Cardiac muscle cell (in vitro differentiated cells and primary cell): ENCODE measurements at places on chromosomes 12 and 14.

DNA sequence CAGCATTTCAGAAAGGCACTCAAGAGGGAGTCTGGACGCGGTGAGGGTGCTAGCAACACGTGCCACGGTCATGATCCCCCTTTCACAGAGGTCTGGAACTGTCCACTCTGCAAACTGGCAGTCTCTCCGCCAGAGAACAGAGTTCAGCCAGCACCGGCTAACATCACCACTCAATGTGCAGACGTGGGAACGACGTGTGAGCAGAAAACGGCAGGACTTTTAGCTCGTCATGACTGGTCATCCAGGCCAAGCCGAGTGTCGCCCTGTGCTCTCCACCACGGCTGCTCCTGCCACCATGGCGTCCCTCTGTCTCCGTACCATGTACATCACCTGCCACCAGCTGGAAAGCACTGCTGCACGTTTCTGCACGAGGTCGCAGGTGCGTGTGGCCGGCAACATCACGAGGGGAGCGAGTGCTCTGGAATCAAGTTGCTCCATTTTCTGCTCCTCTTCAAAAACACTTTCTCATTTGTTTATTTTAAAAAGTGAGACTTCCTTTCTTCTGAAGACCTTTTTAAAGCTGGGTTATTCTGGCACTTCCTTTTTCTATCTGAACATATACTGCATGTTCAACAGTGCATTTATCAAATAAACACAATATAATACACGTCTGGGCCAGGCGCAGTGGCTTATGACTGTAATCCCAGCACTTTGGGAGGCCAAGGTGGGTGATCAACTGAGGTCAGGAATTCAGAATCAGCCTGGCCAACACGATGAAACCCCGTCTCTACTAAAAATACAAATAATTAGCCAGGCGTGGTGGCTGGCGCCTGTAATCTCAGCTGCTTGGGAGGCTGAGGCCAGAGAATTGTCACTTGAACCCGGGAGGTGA is 28.0 kb downstream of the SLC15A4 start:
- no peak for DNase-seq

DNA sequence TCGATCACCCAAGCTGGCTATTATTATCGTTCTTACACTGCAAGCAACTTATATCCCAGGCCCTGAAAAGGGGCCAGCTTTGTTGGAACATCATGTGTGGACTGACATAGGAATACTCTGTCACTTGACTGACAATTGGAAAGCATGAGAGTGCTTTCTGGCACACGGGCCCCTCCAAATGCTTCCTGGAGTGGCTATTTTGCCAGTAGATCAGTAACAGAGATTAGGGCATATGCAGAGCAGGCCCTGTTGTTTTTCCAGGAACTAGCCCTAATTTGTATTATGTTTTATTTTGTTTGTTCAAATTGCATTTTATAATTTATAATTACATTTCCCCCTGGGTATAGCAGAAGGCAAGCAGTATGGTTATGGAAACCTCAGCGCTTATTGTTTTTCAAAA is 170.1 kb upstream of the FRMD6 start:
- DNase-seq = no peak

- no peak for DNase-seq
These were observed 83.2 kb downstream of the ALG10B start for GRCh38 chr12:38399711-38400206.

DNA sequence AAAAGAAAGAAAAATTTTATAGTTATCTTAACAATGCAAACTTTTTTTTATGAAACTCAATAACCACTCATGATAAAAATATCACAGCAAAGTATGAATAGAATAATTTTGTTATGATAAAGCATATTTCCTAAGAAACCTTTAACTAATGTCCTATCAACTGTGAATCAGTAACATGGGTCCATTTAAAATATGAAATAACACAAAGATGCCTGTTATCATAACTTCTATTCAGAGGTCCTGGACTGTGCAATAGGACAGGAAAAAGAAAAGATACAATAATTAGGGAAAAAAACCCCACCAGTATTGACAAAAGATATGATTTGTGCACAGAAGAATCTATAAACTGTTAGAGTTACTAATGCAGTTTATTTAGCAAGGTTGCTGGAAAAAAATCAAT is 245.4 kb downstream of the FOXN3 start:
- no peak for DNase-seq

- no peak for DNase-seq
These were observed 104.5 kb downstream of the ETNK1 start for GRCh38 chr12:22729431-22729956.

GRCh38 chr14:90278199-90279175 is 22.1 kb downstream of the PSMC1 start:
- DNase-seq = no peak

DNA sequence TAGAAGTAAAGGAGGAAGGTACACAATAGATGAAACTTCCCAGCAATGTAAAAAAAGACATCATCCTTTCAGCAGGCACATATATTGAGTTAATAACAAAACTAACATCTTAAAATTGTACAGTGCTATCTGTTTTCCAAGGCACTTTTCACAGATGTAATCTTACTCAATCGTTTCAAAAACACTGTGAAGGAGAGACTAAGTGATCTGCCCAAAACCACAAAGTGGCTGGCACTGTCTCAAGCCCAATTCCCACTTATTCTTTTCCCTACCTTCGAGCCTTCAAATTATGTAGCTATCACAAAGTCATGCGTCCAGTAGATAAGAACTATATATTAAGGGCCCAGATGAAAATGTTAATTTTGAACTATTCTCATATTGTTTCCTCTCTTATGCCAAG is 193.6 kb upstream of the RASSF8 start:
- DNase-seq = no peak

DNA sequence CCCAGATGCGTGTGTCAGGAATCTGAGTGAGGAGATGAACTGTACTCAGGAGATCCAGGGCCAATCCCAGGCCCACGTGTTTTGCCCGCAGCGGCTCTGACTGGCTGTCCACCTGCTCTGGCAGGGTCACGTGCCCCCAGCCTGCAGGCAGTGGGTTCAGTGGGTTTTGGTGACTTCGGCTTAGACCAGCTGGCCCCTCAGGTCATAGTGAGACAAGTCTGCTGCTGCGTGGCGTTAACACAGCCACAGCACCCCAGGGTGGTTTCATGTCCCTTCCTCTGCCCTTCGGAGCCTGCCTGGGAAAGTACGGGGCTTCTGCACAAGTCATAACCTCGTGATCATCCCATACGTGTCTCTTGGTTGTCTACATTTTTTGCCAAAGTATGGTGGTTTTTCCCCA is 2.6 kb downstream of the FBRSL1 start:
- DNase-seq = no peak

- DNase-seq = no peak
These were observed 74.8 kb downstream of the EEA1 start for GRCh38 chr12:92854344-92854743.

DNA sequence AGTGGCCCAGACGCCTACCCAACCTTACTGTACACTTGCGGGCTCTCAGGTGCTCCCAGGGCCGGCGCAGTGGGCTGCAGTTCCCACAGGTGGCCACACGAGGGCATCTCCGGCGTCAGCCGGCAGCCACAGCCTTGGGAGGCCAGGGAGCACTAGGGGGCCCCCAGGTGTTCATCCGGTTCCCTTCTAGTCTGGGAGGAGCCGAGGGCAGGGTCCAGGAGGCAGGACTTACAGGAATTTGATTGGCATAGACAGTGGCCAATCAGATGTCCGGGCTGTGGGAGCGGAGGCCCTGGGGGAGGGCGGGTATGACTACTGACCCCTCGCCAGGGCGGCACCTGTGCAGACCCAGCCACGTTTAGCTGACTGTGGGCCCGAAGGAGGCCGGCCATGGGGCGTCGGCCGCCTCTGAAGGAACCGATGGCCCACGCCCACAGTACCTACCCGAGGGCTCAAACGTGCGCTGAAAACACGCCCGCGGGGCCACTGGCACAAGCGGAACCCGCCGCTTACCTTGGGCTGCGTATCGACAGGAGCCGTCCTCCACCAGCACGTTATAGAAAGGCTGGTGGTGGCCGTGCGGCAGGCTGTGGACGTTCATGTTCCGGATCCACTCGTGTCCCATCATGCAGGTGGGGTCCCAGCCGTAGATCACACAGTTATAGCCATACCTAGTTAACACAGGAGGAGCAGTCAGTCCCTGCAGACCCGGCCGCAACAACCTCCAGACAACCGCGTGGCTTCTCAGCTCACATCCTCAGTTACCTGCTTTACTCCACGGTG is 34.8 kb downstream of the FBXO21 start:
- peak; percentile 22 for DNase-seq

GRCh38 chr14:66174453-66174891 is 311.7 kb upstream of the CCDC196 start:
- no peak for DNase-seq

DNA sequence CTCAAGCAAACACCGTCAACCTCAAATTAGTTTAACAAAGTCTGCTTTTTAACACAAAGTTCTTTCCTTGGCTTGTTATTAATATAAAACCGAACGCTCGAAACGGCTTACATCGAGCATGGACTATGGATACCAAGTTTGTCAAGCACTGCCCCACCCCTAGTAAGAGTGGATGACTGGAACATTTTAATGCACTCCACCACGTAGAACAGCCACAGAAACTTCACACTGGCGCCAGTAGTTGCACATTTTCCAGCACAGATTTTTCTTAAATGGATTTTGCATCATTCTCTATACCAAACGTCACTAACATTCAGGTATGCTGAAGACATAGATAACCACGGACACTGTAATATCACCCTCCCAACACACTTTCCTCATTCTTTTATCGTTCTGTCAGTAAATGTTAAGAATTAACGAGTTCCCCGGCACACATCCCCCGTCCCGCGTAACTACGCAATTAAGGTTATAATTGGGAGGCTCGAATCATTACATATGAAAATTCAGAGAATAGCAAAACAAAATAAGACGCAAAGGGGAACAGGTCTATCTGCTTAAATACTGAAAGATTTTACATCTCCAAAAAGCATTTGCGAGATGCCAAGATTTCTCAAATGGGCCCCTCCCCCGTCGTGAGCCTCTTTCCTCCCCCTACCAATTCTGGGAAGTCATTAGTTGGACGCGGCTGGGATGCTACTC is 990 bp downstream of the FERMT2 start:
- DNase-seq = peak; percentile 52

- DNase-seq = peak; percentile 37
These were observed 25.2 kb downstream of the TCHP start for GRCh38 chr12:109925185-109925840.

GRCh38 chr12:8482571-8483061 is 26.9 kb downstream of the CLEC6A start:
- DNase-seq = no peak

- DNase-seq = no peak
These were observed 39.1 kb downstream of the SPATA7 start for GRCh38 chr14:88424573-88424972.

- no peak for DNase-seq
These were observed 35.8 kb downstream of the AKAP6 start for GRCh38 chr14:32364941-32365340.

DNA sequence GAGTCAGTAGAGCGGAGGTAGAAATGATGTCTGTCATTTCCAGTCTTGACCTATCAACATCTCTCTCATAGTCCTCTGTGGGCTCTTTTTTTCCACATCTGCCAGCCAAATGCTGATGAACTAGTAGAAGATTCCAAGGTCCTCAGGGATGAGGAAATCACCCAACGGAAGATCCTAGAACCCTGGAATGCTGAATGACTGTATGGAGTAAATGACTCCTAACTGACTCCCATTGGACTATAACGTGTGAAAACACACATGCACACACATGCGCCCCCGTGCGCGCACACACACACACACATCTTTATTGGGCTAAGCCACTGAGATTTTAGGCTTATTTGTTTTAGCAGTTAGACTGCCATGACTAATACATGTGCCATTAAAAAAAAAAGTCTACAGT is 159.2 kb downstream of the MYRFL start:
- DNase-seq = no peak

GRCh38 chr12:72074956-72075355 is 136.3 kb downstream of the TPH2 start:
- no peak for DNase-seq

DNA sequence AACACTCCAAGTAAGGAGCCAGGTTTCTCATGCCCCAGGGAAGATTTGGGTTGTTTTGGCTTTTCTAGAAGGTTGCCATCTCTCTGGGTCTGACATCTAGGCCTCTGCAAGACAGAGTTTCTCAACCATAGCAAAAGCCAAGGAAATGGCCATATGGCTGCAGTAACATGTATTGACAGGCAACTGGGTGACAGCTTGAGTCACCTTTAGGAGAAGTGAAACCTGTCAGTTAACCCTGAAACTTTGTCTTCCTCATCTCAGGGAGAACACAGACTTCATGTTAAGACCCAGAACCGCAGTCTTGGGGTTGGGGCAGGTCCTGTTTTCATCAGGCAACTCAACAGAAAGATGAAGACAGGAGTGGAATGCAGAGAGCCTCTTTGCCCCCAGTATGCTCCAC is 46.0 kb upstream of the PLBD1 start:
- no peak for DNase-seq

- no peak for DNase-seq
These were observed 120.0 kb upstream of the SLC38A2 start for GRCh38 chr12:46492471-46493085.

DNA sequence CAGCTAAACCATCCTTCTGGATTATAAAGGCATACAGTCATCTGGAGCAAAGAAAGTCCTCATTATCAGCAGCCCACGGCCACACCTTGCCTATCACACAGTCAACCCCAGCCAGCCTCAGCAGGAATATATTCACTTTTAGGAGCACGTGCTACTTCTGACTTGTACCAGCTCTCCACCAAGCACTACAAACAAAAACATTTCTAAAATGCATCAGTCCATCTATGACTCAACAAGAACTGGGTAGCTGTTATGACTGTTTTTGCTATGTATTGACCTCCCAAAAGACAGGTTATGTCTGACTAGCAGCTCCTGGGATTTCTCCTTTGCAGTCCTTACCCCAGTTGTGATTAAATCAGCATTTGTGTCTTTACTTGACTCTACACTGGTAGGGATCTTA is 31.2 kb downstream of the NUAK1 start:
- DNase-seq = peak; percentile 26

- no peak for DNase-seq
These were observed 34.2 kb downstream of the RTRAF start for GRCh38 chr14:52023518-52023917.

DNA sequence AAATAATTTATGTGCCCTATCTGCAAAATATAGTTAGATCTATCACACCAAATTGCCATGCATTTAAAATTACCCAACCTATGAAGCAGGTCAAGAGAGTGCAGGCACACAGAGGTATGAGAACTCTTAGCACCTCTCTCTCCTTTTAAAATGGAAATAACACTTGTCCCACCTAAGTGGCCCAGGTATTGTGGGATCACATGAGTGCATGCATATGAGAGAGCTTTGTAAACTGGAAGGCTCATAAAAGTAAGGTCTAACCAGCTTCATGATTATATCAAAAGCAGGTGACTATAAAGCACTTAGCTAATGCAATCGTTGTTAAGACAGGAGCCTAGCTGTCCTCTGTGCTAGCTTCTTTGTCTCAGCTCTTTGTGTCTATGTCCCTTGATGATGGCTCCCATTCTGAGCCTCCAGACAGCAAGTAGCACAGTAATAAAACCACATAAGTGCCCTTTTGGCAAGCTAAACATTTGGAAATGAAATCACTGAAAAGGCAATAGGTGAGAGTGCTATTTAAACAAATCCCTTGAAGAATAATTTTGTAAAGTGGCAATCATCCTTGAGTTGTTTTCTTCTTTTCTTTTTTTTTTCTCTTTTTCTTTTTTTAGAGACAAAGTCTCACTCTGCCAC is 219.0 kb downstream of the NTF3 start:
- DNase-seq = no peak
